ENCODE measurements at places on chromosomes 12 and 14.

GRCh38 chr14:69703047-69704039, 63.6 kb upstream of the SRSF5 start:
- no peak for DNase-seq

GRCh38 chr14:24325041-24325530, 9.8 kb downstream of the ADCY4 start:
- no peak for DNase-seq

DNA sequence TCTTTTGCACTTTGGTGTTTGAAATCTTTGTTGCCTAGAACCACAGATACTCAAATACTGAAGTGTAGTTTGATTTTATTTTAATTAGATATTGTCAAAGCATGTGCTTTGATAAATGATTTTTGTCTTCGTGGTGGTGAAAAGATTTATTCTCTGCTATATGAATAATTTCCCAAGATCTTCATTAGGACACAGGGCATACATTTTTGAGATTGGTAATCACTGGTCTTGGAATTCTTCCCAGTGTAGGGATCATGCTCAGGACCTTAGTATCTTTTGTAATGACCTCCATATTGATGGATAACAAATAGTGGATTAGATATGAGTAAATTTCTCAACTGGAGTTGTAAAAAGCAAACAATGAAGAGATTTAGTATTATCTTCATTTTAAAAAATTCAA, 28.2 kb downstream of the TBK1 start:
- DNase-seq, result no peak

DNA sequence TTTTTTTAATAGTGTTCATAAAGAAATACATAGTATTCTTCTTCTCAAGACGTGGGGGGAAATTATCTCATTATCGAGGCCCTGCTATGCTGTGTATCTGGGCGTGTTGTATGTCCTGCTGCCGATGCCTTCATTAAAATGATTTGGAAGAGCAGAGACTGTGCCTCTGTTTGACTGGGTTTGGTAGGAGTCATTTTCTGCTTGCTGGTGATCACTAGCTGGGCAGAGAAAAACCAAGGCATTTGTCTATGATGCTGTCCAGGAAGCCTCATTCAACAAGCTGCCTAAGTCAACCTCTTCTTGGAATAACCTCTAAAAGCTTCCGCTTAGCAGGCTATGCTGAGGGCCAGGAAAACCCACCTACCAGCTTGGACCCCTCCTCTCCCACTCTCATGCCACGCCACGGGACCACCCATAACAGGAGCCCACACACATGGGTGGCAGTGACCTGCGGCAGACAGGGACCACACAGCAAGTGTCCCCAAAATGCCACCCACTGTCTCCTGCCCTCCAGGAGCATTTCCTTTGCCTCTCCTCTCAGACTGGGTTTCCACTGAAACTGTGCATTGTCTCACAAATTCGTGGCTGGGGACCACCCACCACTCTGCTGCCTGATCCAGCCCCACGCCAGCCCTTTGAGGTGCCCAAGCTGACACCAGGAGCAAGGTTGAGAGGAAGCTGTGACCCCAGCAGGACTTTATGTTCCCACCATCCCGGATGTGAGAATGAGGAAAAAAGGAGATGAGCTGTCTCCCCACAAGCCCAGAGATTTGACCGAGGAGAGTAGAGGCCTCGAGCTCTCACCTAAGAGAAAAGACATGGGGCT, 36.8 kb downstream of the DAD1 start:
- DNase-seq, result no peak

DNA sequence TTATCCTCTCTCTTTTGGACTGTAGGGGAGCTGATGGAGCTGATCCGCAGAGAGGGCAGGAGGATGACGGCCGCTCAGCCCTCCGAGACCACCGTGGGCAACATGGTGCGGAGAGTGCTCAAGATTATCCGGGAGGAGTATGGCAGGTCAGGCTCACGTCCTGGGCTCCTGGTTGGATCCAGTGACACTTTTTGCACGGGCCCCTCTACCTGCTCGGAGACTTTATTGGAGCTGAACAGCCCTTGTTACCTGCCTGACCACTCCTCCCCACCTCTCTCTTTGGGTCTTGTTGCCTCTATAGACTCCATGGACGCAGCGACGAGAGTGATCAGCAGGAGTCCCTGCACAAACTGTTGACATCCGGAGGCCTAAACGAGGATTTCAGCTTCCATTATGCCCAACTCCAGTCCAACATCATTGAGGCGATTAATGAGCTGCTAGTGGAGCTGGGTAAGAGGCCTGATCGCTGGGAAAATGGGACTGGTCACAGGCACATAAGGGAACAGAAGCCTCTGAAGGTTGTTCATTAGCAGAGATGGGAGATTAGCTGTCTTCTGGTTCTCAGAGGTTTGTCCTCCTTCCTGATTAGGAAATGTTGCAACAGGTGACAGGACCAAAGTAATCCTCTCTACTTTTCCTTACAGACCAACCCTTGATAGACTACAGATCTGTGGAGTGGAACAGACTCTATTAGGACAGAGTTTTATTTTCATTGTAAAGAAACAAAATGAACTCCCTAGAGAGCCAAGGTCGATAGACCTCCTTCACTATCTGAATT, 718 bp downstream of the EIF2B2 start:
- no peak for DNase-seq

DNA sequence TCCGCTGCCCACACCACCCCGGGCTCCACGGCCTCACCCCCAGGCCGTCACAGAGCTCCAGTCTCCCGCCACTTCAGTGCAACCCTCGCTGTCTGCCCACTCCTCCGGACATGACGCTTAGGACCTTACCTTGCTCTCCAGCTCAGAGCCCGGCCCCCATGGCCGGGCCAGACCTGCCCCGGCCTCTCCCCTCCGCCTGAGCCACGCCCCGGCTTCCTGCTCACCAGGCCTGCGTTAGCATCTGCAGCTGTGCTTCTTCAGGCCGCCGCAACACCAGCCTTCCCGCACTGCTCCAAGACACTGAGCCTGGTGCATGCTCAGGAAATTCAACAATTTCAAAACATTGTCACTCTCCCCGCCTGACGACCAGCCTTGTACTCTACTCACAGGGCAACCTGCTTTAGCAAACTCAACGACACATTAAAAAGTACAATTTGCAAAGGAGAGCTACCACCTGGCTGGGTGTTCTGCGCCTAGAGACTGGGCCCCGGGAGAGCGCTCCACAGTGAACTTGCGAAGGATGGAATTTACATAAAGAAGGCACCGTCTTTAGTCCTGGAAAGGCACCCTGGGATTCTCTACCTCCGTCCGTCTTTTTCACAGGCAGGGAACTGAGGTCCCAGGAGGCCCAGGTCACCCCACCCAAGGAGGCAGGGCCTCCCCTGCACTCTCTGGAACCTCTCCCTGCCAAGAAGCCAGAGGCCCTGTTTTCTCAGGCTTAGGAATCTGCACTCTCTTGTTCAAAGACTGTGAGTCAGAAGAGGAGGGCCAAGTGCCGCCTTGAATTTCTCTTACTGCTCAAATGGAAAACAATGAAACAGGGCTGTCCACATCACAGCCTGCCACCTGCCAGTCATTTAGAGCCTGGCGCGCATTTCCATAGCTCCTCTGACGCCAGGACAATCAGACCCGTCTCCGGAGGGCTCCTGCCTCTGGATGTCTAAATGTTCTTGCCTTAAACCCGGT, 51.3 kb downstream of the STX2 start:
- peak; percentile 52 for DNase-seq

GRCh38 chr12:68915055-68915454, 17.9 kb downstream of the CPM start:
- peak; percentile 93 for DNase-seq
